GM06990 (cell line): ENCODE measurements at places on chromosomes 4 and X.

- DNase-seq, result no peak
Observed at GRCh38 chr4:121510341-121510874, 129.6 kb upstream of the QRFPR start.

DNA sequence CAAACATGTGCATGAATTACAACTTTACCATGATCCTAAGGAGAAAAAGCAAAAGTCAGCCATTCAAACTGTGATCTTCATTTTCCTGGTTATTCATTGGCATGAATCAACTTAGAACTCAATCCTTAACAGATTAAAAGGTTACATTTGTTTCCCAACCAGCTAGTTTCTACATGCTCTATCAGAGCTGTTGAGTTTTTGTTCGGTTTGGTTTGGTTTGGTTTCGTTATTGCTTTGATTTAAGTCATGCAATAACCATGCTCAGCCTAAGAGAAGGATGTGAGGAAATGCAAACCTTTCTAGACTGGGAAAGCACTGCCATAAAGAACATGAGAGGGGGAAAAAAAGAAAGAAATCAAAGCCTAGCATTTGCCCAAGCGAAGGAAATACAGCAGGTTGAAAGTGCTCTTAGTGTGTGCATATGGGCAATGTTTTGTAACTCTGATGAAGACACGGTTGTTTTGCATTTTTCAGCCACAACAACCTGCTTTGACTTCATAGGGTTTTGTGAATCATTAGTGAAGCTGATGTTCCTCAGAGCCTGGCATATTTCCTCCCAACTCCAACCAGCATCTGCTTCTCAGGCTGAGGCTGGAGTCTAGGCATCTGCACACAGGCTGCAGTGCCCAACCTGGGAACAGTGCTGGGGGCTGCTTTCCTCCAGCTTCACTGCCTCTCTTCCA is 234.3 kb downstream of the ZNF674 start:
- no peak for DNase-seq

GRCh38 chr4:38785901-38786402 is 3.2 kb upstream of the TLR10 start:
- peak; percentile 79 for DNase-seq

DNA sequence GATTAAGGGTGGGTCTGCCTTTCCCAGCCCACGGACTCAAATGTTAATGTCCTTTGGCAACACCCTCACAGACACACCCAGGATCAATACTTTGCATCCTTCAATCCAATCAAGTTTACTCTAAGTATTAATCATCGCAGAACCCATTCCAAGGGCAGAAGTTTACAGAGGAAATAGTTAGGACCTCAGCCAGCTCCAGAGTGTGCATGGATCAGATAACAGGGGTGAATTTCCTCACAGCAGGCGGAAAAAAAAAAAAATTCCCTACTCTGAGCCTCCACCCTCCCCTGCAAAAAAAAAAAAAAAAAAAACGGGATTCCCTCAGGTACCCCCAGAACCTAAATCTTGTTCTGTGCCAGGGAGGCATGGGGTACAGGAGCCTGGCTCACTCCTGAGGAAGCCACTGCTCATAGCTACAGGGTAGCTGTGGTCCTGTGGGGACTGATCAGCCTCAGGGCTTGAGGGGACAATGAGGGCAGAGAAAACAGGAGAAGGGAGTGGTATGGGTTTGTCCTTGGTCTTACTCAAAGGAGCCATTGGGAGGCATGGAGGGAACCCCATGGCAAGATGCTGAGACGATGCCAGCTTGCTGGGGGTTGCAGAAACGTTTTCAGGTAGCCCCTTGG is 113.0 kb downstream of the DHRSX start:
- no peak for DNase-seq

GRCh38 chrX:132749406-132749805 is 209.0 kb downstream of the HS6ST2 start:
- DNase-seq, result no peak

DNA sequence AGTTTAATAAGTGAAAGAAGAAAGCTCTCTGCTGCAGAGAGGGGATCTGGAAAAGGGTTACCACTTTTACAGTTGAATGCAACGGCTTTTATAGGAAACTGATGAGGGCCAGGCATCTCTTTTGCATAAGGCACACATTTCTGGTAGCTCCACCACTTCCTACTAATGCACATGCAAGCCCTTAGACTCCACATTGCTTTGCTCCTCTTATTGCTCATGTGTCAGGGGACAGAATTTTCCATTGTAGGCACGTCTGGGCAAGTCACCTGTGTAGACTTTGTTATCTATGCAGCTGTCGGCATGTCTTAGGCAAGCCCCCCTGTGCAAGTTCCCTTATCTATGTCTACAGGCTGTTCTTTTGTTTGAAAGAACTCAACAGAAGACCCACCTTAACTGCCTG is 294.6 kb upstream of the STS start:
- DNase-seq, result no peak

GRCh38 chr4:69764311-69764710 is 3.9 kb upstream of the SULT1B1 start:
- no peak for DNase-seq

GRCh38 chr4:40471923-40472322 is 136.8 kb downstream of the CHRNA9 start:
- DNase-seq, result no peak

DNA sequence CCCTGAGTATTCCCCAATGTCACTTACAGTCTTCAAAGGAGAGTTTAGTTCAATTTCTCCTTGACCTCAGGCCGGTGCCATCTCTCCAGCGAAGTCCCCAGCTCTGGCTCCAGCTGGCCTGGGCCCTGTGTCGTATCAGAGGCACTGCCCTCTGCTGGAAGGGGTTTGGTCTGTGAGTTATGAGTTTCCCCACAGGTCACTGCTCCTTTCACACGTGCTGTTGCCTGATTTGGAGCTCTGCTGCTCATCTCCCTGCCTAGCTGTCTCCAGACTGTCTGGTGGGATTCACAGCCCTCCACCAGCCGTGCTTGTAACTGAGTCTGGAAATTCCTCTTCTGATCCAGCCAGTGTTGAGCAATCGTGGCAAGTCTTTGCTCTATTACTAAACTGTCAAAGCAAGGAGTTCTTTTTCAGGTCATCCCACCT is at the start of gene RAP2C:
TSS of gene RAP2C (minus strand) at position 105 of the 426 bp plus-strand sequence. CDS start 2,179 bp downstream, outside the sequence.
- DNase-seq, result peak; percentile 39

- DNase-seq, result no peak
Observed at GRCh38 chr4:36168127-36168878, 76.0 kb downstream of the ARAP2 start.

- no peak for DNase-seq
Observed at GRCh38 chr4:118318931-118319330, 33.9 kb downstream of the PRSS12 start.

GRCh38 chrX:106392346-106392745 is 219.4 kb upstream of the RADX start:
- DNase-seq, result no peak

DNA sequence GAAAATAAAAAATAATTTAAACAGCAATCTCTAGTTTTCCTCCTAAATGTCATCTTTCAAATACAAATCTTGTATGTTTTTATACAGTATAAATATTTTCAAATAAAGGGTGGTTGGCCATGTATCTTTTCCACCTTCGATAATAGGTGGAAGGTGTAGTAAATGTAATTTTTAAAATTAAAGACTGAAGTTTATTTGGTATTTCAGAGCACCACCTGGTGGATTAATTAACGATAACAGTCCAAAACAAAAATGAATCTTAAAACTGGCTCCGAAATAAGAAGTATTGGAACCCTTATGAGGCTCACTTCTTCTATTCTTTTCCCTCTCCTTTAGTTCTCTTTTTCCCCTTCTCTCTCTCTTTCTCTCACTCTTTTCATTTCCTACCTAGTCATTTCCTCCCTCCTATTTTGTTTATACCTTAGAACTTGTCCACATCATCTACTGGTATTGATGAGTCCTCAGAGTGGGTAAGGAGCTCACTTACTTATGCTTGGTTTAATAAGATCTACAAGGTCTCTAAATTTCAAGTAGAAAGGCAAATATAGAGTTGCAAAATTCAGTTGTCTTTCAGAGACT is 82.9 kb upstream of the EXOC1L start:
- no peak for DNase-seq

- DNase-seq, result no peak
Observed at GRCh38 chr4:54568184-54568583, 89.6 kb upstream of the KIT start.

DNA sequence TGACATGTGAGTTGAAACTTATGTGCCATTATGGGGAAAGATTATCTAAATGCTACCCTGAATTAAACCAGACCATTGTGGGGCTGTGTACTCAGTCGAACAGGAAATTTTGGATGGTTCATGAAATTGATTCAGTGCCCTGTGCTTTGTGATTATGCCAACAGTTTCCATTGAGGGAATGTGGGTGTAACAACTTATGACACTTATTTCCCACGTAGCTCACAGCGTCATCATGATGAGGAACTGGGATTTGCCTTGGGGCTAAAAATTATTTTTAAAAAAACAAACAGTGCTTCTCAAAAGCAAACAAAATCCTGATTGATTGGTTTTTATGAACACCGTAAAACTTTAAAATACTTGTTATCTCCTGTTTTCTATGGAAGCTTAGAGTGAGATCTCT is 8.3 kb upstream of the CLTRN start:
- DNase-seq, result no peak

DNA sequence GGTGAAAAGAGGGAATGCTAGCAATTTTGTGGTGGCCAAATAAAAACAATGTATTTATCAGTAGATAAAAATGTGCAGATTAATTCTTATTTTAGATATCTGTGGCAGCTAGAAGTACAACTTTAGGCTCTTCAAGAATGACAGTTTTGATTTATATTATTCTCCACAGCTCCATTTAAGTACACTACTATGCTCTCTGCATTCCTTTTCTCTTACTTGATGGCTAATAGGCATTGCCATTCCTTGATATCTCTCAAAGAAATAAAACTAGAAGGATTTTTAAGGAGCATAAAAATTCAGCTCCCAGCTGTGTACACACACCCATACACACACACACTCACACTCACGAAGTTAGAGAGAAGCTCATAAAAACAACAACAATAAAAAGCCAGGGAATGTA is 59.4 kb upstream of the H2AZ1 start:
- DNase-seq, result no peak

DNA sequence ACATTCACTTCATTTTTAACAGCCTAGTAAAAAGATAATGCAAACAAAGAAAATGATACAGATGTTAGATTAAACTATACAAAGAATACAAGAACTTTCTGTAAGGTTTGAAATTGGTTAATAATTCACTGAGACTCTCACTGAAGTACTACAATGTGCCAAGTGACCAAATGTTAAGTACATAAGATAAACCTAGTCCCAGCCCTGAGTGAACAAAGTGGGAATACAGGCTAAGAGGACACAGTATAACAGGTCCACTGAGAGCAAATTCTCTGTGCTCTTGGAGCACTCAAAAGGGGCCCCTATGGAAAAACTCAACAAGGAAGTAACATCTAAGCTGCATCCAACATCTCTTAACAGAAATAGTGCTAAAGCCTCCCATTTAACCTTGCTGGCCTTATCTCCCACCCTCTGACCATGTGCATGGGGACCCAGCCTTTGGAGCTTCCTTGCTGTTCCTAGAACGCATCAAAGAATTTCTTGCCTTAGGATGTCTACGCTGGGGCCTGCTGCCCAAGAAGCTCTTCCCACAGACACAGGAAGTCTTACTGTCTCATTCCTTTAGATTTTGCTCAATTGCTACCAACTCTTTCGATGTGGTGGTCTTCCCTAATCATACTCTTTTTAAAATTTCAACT is 113.4 kb downstream of the ZAR1 start:
- no peak for DNase-seq

- no peak for DNase-seq
Observed at GRCh38 chr4:119643306-119644042, 14.9 kb upstream of the PDE5A start.

DNA sequence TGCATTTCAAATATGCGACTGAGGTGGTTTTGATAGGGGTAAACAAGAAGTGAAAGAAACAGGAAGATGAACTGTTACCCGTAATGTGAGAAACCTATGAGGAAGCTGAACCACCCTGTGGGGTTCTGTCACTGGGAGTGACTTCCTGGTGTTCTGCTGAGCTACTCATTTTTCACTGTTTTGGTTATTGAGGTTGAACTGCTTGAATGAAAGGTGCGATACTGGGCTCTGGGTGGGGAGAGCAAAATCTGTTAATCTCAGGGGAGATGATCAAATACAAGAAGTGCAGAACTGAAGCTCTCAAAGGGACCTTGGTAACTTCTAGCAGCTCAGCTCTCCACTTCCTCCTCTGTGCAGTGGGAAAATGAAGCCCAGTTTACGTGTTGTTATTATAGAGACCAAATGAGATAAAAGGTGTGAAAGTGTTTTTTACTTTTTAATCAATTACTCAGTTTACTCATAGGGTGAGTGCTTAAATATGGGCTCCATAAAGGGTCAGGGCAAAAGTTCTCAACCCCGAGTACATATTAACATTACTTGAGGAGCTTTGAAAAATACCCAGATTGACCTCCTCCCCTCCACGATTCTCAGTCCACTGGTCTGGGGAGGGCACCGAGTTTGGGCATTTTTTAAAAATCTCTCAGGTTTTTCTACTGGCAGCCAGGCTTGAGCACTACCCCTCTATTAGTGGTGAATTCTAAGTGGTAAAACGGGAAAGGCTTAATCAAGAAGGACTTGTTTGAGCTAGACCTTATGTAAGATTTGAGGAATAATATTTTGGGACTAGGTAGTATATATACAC is 66.7 kb downstream of the COQ2 start:
- peak; percentile 85 for DNase-seq

GRCh38 chrX:3651277-3651676 is 62.2 kb downstream of the PRKX start:
- DNase-seq, result no peak

DNA sequence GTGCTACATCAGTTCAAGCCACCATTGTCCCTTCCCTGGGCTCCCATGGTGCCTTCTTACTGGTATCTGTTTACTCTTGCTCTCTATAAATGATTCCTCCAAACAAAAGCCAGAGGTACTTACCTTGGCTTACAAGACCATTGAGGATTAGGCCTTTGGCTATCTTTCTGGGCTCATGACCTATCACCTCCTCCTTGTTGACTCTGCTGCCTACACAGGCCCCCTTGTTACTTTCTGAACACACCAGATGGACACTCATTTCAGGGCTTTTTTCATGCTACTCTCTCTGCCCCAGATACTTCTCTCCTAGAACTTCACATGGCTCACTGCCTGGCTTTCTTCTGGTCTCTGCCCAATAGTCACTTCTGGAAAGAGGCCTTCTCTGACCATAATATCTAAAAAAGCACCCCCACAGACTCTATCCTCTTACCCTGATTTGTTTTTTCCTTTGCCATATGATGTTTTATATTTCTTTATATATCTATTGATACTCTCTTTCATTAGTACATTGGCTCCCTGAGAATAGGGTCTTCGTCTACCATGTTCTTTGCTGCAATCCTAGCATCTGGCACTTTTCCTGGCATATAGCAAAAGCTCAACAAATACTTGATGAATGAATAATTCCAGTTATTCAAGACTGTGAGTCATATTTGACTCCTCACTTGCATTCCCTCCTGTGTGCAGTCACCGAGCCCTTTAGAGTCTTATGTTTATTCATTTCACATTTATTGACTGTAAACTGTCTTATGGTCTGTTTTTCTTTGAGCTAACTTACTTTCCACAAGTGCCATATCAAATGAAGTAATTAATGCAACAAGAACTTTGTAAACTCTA is 27.1 kb upstream of the TAPT1 start:
- no peak for DNase-seq

- no peak for DNase-seq
Observed at GRCh38 chr4:73690051-73690738, 50.2 kb upstream of the CXCL8 start.
